GM23338 (cell line): ENCODE measurements at places on chromosomes 1 and 21. TPM values are rescaled to one million over a fixed set of nuclear protein-coding genes. Genes with fewer than 3 reads are reported as not detected.

DNA sequence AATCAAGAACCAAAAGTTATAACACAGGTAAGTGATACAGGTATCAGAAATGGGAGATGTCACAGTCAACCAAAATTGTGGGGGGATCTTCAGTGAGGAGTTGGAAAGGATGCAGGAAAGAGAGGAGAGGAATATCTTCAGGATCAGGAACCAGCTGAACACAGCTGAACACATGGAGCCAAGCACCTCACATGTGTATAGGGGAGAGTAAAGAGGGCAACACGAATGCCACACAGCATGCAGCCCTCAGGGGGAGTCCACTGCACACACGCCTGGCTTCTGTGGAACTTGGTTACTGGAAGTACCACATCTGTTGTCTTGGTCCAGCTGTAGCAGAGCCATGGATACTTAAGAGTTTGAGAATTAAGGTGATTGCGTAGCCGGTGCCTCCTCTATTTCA is 218.8 kb downstream of the RGS7 start:
- H3K36me3 ChIP-seq, result 0 out of 2 replicates have a peak, but pooled peaks cover 3% of the 10 kb centered on the region
- no peaks in the 10 kb centered on the region for H3K27me3 ChIP-seq
- H3K4me1 ChIP-seq, result no peaks in the 10 kb centered on the region; the same call in 1 of the 2 replicates
- H3K4me3 ChIP-seq, result no peak overlapping the region
- no peak for DNase-seq

GRCh38 chr1:215052256-215053015 is 30.1 kb upstream of the KCNK2 start:
- no peak for DNase-seq
- H3K4me1 ChIP-seq, result peaks cover 26% of the 10 kb centered on the region
- H3K27me3 ChIP-seq, result no peaks in the 10 kb centered on the region
- no peaks in the 10 kb centered on the region for H3K36me3 ChIP-seq
- no peak overlapping the region for H3K27ac ChIP-seq
- no peak overlapping the region for H3K4me3 ChIP-seq

DNA sequence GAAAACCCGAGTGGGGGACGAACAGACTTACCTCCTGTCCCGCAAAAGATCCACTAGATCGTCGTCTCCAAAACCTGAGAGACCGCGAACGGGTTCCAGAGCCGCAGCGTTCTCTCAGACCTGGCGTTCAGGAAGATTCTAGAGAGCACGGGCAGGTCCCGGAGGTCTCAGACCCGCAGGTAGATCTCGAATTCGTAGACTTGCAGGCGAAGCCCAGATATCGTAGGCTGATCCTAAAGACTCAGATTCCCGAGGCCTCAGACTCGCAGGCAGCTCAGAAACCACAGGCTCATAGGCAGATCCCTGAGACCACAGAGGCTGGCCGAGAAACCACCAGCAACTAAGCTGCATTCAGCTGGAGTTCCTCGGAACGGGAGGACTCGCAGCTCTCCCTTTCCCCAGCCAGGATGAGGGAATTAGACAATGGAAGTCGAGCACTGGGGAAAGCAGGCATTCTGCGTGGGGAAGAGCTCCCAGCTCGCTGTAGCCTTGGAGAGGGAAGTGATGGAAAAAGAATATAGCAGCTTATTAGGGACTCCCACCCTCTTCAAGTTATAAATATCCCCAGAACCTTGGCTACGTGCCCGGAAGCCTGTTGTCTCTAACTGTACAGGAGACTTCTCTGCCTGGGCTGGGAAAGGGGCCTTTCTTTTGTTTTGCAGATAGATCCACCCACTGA is at the start of gene ZNF436:
Gene ZNF436 (minus strand): TSS at position 502 of the 679 bp plus-strand sequence. CDS start 1,831 bp downstream, outside the sequence.
- no peak within 1 kb of the TSS for H3K27ac ChIP-seq
- peaks cover 90% of the 10 kb centered on the region for H3K27me3 ChIP-seq
- H3K4me3 ChIP-seq, result peak within 1 kb of the TSS; percentile 93
- DNase-seq, result peak; percentile 34
- no peaks in the 10 kb centered on the region for H3K36me3 ChIP-seq

CACNA1S gene
- total RNA-seq, result 0.03 and 0.04 TPM in 2 replicates
